ENCODE measurements at places on chromosomes 16 and 17. TPM values are rescaled to one million over a fixed set of nuclear protein-coding genes. Genes with fewer than 3 reads are reported as not detected.
A peak's percentile ranks its signal among the peaks of the same experiment; 100 is the strongest.

The RMI2 gene
- 55.7 TPM for total RNA-seq

DNA sequence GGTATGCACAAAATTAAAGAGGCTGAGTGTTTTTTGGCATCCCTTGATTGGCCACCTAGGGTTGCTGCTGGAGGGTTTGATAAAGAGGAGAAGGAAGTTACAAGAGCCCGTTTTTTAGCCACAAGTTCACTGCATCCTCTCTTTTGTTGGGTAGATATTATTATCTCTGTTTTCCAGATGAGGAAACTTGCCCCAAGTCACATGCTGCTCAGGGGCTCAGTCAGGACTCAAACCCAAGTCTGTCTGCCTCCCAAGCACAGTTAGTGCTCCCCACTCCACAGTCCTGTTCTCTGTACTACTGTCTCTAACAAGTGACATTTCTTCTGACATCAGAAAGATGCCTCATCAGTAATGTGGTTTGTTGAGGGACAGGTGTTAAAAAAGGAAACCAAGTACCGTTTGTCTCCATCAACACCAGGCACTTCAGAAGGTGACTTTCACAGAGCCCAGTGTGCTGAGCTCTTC lies 1.4 kb downstream of the NT5M start:
- DNase-seq = peak; percentile 24

- no peak for DNase-seq
Observed at GRCh38 chr17:61387511-61388305, 11.9 kb upstream of the TBX2 start.

The C16orf74 gene
- 0.17 TPM for total RNA-seq

The ABCA8 gene
- total RNA-seq = not detected

- no peak for DNase-seq
Observed at GRCh38 chr16:90081606-90081970, 4.5 kb upstream of the PRDM7 start.

GRCh38 chr17:50062293-50063243 lies 6.7 kb downstream of the ITGA3 start:
- DNase-seq = no peak

- DNase-seq = no peak
Observed at GRCh38 chr16:60367739-60368138, 1633.6 kb upstream of the GOT2 start.

The PRAC2 gene
- not detected for total RNA-seq

The STH gene
- not detected for total RNA-seq

The CCL8 gene
- total RNA-seq = not detected

The GAST gene
- not detected for total RNA-seq

Data from activated T-helper 1 cell treated with anti-CD3 and anti-CD28 coated beads, Interleukin-12 subunit alpha, Interleukin-12 subunit beta, Interleukin-2, Interleukin-4 antibody, amounts not matched to agents 30 ng/mL and 10 ng/mL and 1 ng/mL, durations not matched to agents 14 hours and 24 hours and 36 hours (primary cell).